CD4-positive, CD25-positive, alpha-beta regulatory T cell (primary cell): ENCODE measurements at places on chromosomes 1 and 21. TPM values are rescaled to one million over a fixed set of nuclear protein-coding genes. Genes with fewer than 3 reads are reported as not detected.
A peak's percentile ranks its signal among the peaks of the same experiment; 100 is the strongest.

GRCh38 chr1:57376041-57376440 is 47.8 kb downstream of the DAB1 start:
- no peak for DNase-seq

- DNase-seq = no peak
Measured at GRCh38 chr1:175826705-175827104, 83.3 kb upstream of the TNR start.

DNA sequence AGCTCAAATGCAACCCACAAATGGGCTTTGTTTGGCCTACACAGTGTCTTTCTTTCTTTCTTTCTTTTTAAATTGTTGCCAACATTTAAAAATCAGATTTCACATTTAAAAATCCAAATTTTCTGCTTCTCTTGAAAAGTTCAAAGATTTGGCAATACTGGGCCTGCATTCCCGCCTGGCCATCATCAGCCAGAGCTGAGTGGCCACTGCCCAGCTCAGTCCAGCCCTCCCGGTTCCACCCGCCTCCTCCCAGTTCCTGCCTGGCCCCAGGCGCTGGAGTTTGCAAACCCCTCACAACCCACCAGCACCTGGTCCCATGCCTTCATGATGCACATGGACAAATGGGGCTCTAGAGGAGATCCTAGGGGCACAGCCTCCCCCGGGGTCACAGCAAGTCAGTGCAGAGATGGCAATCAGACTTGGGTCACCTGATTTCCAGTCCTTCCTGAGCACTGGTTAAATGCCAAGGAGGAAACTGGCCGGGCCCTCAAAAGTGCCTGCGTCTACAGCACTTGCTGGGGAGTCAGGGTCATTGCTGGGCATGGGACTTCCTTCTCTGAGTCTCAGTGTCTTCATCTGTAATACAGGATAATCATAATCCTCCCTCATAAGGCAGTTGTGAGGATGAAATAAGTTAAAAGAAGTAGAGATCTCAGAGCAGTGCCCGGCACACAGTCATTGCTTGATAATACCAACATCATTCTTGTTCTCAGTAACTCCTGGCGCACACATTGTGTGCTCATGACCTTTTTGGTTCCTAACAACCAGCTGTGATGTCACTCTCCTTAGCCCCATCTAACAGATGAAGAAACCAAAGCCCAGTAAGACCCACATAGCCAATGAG is 41.0 kb upstream of the LAPTM5 start:
- DNase-seq = no peak

Gene RNU1-2
- polyA plus RNA-seq = 23.7 TPM

Gene CALML6
- not detected for polyA plus RNA-seq

DNA sequence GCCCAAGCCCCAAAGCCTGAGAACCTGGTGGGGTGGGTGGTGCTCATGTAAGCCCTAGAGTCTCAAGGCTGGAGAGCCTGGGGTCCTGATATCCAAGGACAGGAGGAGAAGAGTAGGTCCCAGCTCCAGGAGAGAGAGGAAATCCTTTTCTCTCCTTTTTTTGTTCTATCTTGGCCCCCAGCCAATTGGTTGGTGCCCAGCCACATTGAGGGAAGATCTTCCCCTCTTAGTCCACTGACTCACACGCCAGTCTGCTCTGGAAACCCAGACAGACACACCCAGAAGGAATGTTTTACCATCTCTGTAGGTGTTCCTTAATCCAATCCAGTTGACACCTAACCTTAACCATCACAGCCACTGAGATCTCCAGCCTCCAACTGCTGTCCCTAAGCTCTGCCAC is 16.2 kb upstream of the LIN9 start:
- no peak for DNase-seq

GRCh38 chr1:230839173-230839572 is 29.1 kb downstream of the C1orf198 start:
- DNase-seq = no peak

GRCh38 chr1:201709564-201710295 is 119.2 kb upstream of the IPO9 start:
- peak; percentile 47 for DNase-seq

DNA sequence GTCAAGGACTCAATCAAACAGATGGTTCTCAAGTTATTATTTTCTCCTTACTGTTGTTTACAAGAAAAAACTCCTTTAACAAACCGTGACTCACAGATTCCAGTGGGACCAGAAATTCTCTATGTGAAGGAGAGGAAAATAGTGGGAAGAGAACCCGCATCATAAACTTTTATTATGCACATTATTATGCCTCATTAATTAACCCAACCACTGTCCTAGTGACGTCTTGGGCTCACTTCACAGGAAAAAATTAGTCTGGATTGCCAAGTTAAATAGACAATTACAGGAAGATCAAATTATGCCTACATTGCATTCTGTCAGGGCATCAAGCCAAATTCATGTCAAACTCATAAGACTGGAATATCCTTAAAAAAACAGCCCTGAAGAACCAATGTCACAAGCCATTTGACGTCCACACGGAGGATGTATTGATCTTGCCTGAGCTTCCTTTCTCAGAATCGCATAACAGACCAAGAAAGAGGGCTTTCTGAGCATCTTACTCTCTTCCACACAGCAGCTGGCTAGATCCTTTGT is 347.8 kb downstream of the DUSP10 start:
- no peak for DNase-seq

- no peak for DNase-seq
Measured at GRCh38 chr1:233491953-233492620, 121.8 kb upstream of the KCNK1 start.

- no peak for DNase-seq
Measured at GRCh38 chr1:192943108-192943507, 116.1 kb downstream of the UCHL5 start.

- DNase-seq = no peak
Measured at GRCh38 chr1:225476100-225476511, 48.3 kb upstream of the LBR start.

DNA sequence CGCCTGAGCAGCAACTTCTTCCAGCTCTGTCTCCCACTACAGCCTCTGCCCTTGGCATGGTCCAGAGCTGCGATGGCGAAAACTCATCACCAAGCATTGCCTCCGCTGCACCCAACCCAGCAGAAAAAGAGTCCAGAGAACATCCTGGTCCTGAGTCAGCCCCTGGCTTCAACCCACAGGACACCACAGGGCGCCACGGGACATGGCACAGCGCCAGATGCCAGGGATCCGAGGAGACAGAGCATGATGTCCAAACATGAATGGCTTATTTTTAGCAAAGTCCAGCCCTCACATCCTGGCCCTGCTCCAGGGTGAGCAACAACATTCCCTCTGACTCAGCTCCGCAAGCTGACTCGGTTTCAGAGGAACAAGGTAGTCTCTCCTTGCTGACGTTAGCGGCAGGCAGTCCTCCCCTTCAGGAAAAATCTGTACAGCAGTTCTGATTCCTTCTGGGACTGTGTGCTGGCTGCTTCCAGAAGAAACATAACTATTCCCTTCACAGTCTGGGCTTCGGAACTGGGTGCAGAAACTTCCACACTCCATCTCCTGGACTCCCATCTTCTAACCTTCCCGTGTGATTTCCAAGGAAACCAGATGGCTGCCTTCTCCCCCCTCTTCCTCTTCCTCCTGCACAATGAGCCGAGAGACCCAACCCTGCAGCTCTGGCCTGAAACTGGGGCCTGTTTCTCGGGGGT is 131.3 kb downstream of the TOMM20 start:
- no peak for DNase-seq

- peak; percentile 54 for DNase-seq
Measured at GRCh38 chr21:34243562-34243961, 120.2 kb upstream of the KCNE2 start.

- no peak for DNase-seq
Measured at GRCh38 chr1:94104127-94104684, 16.7 kb downstream of the ABCA4 start.

Gene PALMD
- polyA plus RNA-seq = not detected

GRCh38 chr1:181701891-181702290 is 218.6 kb downstream of the CACNA1E start:
- DNase-seq = no peak

GRCh38 chr1:167479331-167479979 is 38.9 kb downstream of the CD247 start:
- DNase-seq = no peak

GRCh38 chr1:226643611-226644540 is 95.2 kb downstream of the ITPKB start:
- DNase-seq = peak; percentile 29

Gene SPRR2A
- not detected for polyA plus RNA-seq

Gene GABRD
- polyA plus RNA-seq = not detected

DNA sequence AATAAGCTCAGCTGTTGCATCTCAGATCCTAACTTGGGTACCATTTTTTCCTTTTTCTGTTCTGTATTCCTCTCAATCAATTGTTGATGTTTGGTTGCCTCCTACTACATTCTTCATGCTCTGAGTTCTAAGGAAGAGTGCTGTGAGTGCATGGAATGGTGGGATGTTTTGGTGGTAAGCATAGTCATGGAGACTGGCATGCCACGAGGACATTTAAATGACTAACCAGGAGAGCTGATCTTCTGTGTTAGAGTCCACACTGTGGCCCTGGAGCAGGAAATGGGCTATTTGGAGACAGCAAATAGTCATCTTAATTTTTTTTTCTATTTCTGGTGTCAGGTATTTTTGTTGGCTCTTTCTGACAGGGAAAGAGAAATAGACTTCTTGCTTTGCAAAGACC is 69.5 kb upstream of the HSD17B7 start:
- DNase-seq = no peak

Gene TMEM269
- polyA plus RNA-seq = not detected

Gene IQCC
- polyA plus RNA-seq = 1.8 TPM

- no peak for DNase-seq
Measured at GRCh38 chr1:107620753-107621152, 344.2 kb downstream of the VAV3 start.

Gene VWA5B1
- polyA plus RNA-seq = not detected

DNA sequence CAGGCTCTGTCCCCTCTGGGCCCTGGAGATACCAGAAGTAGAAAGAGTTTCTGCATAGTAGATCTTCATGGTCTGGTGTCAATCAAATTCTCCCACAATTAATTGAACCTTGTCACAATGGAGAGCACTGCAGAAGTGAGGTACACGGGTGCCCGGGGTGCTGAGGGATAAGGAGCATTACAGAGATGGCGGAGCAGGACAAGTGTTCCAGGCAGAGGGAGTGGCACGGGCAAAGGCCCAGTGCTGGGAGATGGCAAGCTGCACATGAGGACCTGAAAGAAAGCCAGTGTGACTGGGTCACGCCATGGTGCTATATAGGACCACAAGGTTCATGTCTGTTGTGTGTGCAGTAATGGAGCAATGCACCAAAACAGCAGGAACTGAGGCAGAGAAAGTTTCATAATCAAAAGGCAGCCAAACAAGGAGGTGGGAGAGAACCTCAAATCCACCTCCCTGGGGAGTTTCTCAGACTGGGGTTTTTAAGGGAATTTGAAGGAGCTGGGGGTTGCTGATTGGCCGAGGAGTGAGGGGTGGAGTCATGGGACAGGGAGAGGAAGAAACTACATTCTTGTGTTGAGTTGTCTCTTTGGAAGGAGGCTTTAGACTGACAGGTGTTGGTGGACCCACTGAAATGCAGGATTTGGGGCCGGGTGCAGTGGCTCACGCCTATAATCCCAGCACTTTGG is 27.7 kb downstream of the ACOT11 start:
- no peak for DNase-seq

Gene BSND
- polyA plus RNA-seq = not detected

DNA sequence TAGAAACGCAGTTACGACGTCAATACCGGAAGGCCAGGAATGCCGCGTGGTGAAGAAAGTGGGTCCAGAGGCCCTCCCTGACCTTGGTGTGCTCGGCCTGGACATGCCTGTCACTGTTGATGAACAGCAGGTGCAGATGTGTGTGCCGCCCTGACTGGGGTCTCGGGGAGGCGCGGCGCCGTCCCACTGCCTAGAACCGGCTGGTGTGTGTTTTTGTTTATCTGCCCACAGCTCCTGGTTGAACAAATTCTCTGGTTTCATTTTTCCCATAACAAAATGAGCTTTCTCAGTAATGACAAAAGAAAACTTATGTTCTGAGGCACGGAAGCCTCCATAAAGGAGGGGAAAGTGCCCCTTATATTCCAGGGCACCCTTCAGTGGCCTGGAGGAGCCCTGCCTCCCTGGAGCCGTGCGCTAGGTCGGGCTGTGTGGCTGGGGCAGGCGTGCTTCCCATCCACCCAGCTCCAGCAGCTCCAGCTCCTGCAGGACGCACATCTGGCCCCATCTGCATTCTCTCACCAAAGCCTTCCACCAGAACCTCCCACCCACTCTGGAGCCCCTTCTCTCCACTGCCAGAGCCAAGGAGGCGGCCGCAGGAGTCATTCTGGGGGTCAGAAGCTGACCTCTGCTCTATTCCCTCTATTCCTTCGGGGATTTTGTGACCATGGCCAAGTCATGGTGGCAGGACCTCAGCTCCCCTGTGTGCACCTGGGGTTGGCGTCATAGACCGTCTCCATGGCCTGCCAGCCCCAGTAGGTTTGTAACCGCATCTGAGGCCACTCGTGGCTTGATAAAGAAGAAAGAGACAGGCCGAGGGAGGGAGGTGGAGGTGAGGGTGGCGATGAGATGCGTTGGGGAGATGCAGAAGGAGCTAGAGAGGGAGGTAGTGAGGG is 20.1 kb upstream of the COL18A1 start:
- no peak for DNase-seq

GRCh38 chr1:203799971-203800370 is 4.5 kb downstream of the ZBED6 start:
- DNase-seq = no peak

Gene CADM3
- not detected for polyA plus RNA-seq

DNA sequence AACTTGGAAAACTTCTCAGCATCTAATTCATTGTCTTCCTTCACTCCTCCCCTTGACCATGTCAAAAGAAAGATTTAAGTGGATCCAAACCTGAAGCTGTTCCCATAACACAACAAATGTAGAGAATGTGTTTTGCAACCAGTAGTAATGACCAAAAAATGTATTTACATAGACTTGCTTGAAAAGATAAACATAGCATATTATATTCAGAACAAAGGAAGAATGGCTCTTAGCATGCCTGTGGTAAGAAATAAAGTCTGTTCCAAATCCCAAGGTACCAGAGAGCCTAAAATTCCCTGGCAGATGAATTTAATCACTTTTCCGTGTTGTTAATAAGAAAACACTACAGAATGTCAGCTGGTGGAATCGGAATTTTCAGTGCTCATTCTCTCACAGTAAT is 36.8 kb downstream of the FMO3 start:
- DNase-seq = no peak

DNA sequence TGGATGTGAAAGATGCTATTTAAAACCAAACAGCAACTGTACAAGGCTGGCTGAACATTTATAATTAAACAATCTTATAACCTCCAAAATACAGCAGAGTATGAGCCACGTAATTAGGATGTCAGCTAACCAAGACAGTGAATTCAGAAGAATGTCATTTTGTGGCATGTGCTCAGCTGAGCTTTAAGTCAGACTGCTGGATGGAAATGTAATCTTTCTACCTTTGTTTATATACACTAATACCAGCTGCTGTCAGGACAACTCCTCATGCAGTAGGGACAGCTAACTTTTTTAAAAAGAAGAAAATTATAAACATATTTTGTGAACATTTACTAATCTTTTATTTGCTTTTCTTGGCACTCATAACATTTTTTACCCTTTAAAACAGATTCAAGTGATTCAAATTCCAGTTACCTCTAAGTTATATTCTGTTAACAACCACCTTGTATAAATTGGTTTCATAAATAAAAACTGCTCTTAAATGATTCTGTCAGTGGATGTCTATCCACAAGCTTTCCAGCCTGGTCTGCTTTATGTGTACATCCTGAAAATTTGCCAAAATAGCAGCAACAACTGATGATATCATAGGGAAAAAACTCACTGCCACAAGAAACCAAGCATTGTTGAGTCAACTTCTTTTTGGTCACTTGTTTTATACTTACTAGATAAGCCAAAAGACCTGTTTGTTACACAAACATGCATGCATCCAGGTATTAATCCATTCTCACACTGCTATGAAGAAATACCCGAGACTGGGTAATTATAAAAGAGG is 36.1 kb downstream of the DPH5 start:
- no peak for DNase-seq

Gene ATAD3B
- polyA plus RNA-seq = 3.6 TPM

Gene SH2D5
- not detected for polyA plus RNA-seq

Gene KIF26B
- not detected for polyA plus RNA-seq
